ENCODE measurements at places on chromosomes 2 and 18.

GRCh38 chr18:49915352-49915751, 102.0 kb upstream of the ACAA2 start:
- DNase-seq: no peak

GRCh38 chr18:11658989-11659388, 30.1 kb upstream of the GNAL start:
- DNase-seq: no peak

DNA sequence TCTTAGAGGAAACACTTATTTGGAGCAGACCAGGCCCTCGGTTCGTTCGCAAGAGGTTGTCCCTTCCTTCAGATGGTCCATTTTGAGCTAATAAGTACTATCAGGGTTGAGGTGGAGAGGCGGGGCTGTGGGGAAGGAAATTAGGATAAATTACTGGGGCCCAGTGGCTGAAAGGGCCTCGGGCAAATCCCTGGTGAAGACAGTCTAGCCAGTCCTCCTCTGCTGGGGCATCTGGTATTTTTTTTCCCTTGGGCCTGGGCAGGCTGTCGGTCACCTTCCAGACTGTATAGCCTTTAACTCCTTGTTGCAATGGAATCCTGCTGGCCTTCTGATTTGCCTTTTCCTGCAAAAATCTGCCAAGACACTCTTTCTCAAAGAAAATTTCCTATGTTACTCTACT, 1.7 kb upstream of the MYO3B start:
- no peak for DNase-seq

GRCh38 chr18:9666548-9666947, 41.6 kb upstream of the RAB31 start:
- no peak for DNase-seq

- DNase-seq: no peak
Observed at GRCh38 chr2:241208058-241208457, 19.6 kb downstream of the ANO7 start.

DNA sequence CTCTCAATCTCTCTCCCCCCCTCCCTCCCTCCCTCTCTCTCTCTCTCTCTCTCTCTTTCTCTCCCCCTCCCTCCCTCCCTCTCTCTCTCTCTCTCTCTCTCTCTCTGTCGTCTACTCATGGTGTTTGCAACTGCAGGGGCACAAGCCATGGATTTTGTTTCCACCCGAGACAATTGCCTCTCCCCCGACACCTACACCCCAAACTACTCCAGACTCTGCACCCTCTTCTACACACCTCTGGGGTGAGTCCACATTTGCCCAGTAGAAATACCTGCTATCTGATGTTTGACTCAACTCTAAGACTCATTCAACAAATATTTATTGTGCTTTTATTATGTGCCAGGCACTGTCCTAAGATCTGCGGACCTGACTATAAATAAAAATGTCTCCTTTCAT, 93.7 kb downstream of the TMEM17 start:
- DNase-seq: no peak

DNA sequence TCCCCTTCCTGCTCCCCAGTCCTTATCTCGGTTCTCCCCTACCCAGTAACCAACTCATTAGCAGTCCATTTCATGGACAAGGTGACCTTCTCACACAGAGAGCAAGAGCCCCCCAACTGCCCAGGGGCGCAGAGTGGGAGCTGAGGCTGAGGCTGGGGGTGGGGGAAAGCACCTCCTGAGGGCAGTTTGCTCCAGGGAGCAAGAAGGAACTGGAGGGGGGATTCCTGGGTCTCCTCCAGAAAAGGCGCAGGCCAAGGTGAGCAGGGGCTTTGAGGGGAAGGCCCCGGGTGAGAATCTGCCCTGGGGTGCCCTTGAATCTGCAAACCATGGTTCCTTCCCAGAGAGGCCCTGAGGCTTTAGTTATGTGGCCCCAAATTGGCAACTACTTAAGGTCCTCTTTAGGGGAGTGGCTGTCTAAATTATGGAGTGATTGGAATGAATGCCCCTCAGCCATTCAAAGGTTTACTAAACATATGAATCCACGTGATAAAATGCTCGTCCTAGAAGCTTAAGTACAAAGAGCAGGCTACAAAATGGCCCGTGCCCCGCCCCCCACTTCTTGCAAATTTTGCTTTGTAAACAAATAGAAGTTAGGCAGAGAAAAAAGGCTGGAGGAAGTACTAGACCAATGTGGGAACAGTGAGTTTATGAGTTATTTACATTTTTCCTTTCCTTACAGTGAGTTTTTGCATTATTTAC, 123.5 kb upstream of the HS6ST1 start:
- DNase-seq: no peak

DNA sequence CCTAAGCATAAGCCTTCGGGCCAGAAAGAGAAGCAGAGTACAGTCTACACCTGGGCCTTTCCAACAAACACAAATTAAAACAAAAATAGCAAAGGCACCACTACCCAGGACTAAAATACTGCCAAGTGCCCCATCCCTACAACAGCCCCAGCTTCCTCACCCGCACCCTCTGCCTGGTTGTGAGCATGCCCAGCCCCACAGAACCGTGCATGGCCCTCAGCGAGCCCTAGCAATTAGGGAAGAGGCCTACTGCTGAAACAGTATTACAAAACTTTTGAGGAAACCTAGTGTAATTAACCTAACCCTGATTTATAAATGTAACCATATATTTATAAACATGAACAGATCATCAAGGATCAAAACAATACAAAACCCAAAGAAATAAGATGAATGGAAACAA, 44.2 kb downstream of the FARSB start:
- no peak for DNase-seq

GRCh38 chr2:73984203-73984921, at the start of gene TET3:
TSS of gene TET3 (plus strand) at chr2:73984910. CDS start at chr2:73986404, 1,494 bp downstream.
- DNase-seq: no peak

DNA sequence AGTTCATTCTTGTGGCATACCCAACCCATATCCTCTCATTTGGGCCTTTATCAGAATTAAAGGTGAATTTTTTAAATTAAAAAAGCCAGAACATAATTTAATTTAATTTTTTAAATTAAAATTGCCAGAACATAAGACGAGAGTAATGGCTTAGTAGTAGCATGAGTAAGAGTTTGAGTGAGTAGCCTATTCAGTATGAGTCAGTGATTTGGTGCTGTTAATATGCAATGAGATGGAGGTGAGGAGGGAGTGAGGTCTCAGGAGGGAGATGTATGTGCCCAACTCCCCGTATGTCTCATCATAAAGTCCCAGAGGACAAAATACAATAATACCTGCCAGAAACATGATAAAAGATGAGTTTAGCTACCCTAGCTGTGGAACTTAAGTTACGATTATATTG, 115.3 kb upstream of the THOC1 start:
- DNase-seq: no peak

GRCh38 chr18:21650311-21650710, 38.2 kb downstream of the SNRPD1 start:
- no peak for DNase-seq

DNA sequence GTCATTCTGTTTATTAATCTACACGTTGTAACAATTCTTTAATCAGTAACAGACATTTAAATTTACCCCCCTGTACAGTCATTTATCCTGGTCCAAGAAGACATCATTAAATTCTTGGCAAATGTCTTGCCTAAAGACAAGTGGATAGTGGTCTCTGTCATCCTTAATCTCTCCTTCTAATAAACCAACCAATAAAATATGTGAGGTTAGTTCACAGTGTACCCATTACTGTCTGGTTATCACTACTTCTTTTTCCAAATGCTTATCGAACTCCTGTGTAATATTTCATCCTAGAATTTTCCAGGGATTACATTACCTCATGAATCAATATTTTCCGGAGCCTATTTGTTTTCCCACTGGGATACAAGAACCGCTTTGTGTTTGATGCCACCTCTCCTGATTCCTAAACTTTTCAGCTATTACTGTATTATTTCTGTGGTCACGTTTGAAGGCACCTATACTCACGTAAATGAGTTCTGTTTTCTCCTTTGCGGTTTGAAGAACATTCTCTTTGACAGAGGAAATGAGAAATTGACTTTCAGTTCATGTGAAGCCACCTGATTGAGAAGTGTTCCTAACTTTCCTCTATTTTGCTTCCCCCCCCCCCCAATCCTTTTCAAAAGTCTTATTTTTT, 131.5 kb downstream of the RTN4 start:
- no peak for DNase-seq

GRCh38 chr2:224111576-224111975, 72.5 kb upstream of the SERPINE2 start:
- peak; percentile 39 for DNase-seq

DNA sequence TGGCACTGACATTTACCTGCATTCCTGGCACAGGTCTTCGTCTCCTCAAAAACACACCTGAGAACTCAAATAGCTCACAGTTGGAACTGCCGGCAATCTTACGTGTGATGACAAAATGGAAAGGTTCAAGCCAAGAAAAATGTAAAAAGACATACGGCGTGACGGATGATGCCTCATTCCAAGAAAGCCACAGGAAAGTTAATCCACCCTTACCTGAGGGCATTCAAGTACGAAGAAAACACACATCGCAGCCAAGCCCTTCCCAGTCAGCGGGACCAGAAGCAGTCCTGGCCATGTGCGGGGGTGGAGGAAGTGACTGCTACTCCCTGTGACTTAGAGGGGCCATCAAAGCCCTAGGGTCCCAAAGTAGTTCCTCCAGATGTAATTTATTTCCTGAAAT, 986.3 kb upstream of the CELF4 start:
- no peak for DNase-seq

Data from AG10803 (cell line).